ENCODE measurements at places on chromosomes 1 and 21.

- no peak for DNase-seq
Measured at GRCh38 chr1:213983493-213984386, 4.0 kb upstream of the PROX1 start.

- no peak for DNase-seq
Measured at GRCh38 chr1:101507547-101507971, 270.7 kb downstream of the S1PR1 start.

GRCh38 chr1:20095564-20096434 lies 23.5 kb downstream of the PLA2G2D start:
- DNase-seq: no peak

DNA sequence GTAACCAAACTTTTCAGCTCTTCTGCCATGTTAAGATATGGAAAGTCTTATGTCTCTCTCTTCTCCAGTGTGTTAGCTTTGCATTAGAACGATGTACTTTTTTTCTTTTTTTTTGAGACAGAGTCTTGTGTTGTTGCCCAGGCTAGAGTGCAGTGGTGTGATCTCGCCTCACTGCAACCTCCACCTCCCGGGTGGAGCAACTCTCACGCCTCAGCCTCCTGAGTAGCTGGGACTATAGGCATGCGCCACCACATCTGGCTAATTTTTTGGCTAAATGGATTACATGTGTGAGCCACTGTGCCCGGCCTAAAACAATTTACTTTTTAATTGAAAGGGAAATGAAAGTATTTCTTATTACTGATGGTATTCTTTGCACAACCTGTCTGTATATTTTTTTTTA lies 35.8 kb downstream of the SPEN start:
- no peak for DNase-seq

- no peak for DNase-seq
Measured at GRCh38 chr1:111563619-111564018, 56.0 kb upstream of the RAP1A start.

DNA sequence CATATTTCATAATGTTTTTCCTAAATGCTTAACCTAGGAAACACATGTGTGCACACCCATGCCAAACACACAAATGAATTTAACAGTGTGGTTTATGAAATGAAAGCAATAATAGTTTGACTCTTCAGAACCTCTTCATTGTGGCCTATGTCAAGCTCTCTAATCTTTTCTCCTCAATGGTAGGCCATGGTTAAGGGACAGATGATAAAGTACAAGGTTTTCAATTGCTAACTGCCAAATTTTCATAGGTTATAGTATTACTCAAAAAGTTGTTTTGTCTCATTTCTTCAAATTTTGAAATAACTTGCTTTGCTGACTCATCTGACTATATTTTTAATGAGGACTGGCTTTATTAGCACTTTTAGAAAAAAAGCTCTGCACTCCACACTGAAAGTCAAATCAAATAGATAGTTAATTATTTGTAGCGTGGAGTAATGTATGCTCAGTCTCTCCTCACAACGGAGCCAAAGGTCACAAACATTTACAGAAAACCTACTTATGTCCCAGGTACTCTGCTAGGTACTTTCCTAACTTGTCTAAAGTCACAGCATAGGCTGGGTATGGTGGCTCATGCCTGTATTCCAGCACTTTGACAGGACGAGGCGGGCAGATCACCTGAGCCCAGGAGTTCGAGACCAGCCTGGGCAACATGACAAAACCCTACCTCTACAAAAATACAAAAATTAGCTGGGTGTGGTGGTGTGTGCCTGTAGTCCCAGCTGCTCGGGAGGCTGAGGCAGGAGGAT lies 3.0 kb upstream of the ADCY10 start:
- DNase-seq: no peak

DNA sequence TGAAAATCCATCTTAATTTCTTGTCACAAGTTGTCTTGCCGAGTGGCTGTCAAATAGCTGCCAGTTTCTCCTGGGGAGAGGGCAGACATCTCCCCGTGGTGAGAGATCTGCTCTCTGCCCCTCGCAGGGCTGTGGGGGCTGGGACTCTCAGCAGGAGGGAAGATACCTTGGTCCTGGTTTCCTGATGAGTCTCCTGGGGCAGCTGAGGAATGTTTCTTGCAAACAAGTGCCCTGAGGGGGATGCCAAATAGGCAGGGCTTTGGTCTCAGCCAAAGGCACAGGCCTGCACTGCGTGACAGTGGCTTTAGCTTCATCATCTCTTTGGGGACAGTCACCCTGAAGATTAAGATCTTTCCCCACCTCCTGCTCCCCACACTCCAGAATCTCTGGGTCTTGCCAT lies 40.9 kb downstream of the SYT6 start:
- no peak for DNase-seq

DNA sequence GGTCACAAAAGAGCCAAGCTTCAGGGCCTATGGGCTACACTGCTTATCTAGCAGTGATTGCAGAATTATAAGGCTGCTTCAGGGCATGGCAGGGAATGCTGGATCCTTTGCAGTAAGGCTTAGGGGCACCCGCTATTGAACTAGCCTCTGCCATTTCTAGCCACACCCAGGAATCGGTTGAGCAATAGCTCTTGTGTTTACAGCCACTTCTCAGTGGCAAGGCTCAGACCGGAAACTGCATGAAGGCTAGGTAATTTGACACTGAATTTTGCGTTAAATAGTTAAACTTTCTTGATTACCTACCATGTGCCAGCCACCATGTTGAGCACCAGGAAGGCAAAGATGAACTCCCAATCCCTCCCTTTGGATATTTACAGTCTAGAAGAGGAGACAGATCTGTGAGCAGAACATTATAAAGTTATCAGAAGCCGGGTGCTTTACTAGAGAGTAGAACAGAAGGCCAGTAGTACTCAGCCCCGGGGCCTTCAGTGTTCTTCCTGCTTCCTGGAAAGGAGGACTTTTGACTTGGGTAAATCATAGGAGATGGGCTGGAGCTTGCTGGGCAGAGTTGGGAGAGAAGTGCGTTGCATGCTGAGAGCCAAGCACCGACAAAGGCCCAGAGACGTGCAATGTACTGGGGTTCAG lies 98.6 kb upstream of the LPGAT1 start:
- no peak for DNase-seq

DNA sequence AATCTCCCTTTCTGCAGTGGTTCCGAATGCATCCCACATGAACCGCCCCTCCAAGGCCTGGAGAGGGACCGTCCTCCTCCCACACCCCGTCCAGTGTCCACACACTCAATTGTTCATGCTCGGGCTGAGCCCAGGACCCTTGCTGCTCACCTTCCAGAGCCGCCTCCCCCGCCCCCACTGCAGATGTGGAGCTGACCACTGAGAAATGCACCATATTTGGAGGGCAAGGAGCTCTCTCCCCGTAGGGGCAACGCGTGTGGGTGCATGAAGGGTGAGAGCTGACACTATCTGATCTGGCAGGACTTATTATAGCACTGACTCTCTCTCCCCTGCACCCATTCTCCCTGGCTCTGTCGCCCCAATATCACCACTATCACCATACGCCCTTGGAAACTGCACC lies 4.0 kb upstream of the S100A3 start:
- DNase-seq: no peak

DNA sequence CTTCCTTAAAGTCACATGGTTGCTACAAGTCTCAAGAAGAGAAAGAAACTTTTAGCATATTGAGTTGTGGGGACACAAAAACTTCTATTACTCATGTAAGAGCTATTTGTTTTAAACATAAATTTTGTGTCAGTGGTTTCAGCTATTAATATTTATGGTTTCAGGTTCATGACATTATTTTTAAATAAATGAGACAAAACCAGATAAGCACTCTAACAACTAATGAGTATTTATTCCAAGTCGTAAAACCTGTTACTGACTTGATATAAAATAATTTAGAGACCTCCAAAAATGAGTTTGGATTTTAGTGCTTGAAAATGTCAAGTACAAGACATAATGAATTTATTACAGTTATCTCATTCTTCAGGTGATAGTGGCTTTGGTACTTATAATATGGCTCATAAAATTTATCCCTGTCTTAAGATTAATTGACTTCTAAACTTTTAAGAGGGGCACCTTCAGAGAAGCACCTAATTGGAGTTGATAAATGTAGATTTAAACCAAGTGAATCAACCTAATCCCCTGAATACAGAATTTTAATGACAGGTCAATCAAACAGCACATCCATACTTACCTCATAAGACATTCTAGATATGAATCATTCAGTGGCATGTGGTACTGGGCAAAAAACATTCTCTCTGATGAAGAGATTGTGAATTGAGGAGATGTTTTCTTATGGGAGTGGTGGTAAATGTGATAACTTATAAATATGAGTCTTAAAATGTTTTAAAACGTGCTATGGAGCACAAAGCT lies 167.7 kb upstream of the PTGFR start:
- DNase-seq: no peak

GRCh38 chr21:31911138-31911907 lies 38.5 kb downstream of the HUNK start:
- no peak for DNase-seq

GRCh38 chr1:36372617-36373016 lies 13.1 kb downstream of the STK40 start:
- no peak for DNase-seq

DNA sequence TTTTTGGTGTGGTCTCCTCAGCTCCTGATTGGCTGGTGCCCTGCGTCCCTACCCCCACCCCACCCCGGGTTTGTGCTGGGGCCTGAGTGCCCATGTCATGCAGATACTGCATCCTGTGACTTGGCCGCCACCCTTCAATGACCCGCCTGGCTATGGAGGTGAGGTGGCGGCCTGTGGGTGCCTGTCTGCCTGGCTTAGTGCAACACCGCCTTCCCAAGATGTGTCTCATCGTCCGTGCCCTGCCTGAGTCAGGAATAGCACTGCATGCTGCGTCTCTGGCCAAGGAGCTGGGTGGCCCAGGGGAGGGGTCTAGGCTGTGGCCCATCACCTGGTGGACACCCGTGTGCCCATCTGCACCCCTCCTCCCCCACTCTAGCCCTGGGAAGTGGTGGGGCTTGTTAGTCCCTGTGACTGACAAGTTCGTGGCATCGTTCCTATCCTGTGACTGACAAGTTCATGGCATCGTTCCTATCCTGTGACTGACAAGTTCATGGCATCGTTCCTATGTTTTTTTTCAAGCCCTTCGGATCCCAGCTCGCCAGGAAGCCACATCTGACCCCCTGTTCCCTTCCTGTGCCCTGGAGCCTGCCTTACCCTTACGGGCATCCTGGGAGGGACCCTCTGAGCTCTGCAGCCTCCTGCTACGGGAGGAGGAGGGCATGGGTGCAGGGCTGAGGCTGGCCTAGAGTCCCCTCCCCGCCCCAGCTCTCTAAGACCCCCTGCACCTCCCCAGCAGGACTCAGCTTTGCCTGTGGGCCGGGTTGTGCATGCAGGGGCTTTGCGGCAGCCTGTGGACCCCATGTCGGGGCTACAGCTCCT lies 7.5 kb downstream of the SLX9 start:
- DNase-seq: no peak

DNA sequence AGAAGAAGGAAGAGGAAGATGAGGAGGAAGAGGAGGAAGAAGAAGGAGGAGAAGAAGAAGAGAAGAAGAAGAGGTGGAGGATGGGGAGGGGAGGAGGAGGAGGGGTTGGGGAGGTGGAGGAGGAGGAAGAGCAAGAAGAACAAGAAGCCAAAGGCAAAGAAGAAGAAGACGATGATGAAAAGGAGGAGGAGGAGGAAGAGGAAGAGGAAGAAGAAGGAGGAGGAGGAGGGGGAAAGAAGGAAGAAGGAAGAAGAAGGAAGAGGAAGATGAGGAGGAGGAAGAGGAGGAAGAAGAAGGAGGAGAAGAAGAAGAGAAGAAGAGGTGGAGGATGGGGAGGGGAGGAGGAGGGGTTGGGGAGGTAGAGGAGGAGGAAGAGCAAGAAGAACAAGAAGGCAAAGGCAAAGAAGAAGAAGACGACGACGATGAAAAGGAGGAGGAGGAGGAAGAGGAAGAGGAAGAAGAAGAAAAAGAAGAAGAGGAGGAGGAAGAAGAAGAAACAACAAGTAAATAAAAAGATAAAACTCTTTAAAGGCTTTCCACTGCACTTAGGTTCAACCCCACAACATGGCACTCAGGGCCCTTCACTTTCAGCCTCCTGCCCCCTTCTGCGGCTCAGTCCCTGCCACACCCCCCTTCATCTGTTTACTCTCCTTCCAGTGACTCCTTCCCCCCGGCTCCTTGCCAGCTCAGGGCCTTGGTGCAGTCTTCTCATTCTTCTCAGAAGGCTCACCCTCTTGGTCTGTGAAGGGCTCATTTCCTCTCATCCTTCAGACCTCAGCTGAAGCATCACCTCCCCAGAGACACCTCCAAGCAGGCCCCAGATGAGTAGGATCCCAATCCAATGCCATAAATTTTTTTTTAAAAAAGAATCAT lies 114.0 kb downstream of the KCNN3 start:
- DNase-seq: no peak

- DNase-seq: no peak
Measured at GRCh38 chr1:231918239-231919015, 291.8 kb downstream of the DISC1 start.

GRCh38 chr1:55775007-55775406 lies 559.8 kb upstream of the USP24 start:
- DNase-seq: no peak

GRCh38 chr1:4718071-4718470 lies 63.7 kb downstream of the AJAP1 start:
- DNase-seq: no peak

GRCh38 chr1:159647616-159648015 lies 60.0 kb downstream of the APCS start:
- DNase-seq: no peak

- DNase-seq: no peak
Measured at GRCh38 chr1:23421753-23422240, 2.8 kb downstream of the TCEA3 start.

- no peak for DNase-seq
Measured at GRCh38 chr1:201911826-201912571, 23.3 kb downstream of the SHISA4 start.

GRCh38 chr1:222009105-222009730 lies 267.3 kb upstream of the DUSP10 start:
- peak; percentile 16 for DNase-seq

DNA sequence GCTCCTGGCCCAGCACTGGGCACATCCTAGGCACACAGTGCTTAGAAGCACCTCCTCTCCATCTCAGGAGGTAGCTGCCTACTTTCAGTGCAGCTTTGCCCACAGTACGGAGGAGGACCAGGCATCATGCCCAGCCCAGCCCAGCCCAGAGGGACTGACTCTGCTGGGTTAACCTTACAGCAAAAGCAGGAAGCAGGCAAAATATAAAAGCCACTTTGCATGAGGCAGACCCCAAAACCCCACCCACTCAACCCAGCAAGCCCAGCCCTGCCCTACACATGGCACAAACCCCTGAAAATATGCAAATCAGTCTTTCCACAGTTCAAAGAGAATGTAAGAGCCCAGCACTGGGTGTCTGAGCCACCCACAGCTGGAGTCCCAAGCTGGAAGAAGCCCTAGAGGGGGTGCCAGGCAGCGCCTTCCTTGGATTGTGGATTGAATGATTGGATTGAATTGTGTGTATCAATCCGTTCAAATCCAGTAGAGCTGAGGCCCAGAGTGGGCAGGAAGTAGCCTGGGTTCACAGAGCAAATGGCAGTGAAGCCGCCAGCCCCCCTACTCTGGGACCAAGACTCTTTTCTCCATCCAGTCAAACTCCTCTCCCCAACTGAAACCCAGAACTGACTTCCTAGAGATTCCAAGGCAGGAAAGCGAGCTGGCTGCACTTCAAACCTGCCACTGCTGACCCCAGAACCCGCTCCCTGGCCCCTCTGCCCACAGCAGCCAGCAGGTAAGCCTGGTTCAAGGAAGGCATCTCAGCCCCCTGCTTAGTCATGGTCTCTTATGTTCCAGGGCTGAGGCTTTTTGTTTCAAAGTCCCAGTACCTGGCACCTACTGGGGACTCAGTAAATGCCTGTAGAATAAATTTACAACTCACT lies 117.7 kb downstream of the LACTBL1 start:
- DNase-seq: no peak
